ENCODE measurements at places on chromosomes 4 and X. TPM values are rescaled to one million over a fixed set of nuclear protein-coding genes. Genes with fewer than 3 reads are reported as not detected.

DNA sequence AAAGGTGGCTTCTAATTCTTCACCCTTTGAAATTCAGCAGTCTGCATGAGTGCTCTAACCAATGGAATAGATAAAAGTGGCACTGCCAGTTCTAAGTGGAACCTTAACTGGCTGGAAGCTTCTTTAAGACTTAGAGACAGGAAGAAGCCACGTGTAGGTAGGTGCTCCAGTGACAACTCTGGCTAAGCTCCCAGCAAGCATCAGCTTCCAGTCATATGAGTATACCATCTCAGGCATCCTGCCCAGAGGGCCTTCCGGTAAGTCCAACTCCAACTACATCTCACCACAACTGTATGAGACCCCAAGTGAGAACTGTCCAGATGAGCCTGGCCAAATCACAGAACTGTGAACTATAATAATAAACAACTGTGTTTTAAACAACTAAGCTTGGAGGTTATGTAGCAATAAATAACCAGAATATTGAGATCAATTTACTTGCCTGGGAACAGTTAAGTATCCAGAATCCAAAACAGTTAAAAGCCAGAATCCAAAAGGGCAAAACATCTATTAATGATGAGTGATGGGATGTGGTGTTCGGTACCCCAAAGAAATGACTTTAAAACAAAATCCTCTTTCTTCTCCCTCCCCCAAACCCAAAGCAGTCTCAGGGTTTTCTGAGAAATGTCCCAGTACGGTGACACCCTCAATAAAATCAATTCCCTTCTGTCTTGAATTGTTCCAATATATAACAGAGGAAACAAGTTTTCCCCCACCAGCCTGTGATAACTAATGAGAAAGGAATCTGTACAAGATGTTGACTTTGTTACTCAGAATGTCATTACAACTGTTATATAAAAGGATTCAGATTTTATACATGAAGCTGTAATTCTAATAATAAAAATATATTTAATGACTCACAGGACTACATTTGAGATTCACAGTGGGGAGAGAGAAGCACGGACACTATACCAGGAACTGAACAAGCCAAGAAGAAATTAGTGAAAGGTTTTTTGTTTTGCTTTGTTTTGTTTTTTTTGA is 4.2 kb downstream of the TSPAN5 start:
- no peak for DNase-seq

- DNase-seq: no peak
These were observed 27.3 kb downstream of the INTS6L start for GRCh38 chrX:135547767-135548166.

GRCh38 chr4:153514001-153514526 is 47.9 kb downstream of the TMEM131L start:
- no peak for DNase-seq

- DNase-seq: no peak
These were observed 27.3 kb downstream of the BBS12 start for GRCh38 chr4:122759639-122760310.

GRCh38 chr4:91840359-91840758 is 463.4 kb upstream of the GRID2 start:
- no peak for DNase-seq

DNA sequence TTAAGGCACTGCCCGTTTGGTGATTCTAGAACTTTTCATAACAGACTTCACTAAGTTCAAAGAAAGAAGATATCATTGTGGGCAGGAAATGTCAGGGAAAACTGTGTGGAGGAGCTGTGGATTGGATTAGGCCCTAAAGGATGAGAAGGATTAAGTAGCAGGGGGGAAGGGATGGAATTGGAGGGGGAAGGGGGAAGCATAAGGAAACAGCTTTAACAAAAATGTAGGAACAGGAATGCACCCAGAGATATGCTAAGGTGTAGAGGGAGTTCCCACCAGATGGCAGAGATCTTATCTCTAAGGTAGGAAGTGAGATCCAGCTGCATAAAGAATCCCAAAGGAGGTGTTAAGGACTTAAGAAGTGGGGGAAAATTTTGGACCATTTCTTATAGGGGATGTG is 114.5 kb downstream of the LARP7 start:
- no peak for DNase-seq

DNA sequence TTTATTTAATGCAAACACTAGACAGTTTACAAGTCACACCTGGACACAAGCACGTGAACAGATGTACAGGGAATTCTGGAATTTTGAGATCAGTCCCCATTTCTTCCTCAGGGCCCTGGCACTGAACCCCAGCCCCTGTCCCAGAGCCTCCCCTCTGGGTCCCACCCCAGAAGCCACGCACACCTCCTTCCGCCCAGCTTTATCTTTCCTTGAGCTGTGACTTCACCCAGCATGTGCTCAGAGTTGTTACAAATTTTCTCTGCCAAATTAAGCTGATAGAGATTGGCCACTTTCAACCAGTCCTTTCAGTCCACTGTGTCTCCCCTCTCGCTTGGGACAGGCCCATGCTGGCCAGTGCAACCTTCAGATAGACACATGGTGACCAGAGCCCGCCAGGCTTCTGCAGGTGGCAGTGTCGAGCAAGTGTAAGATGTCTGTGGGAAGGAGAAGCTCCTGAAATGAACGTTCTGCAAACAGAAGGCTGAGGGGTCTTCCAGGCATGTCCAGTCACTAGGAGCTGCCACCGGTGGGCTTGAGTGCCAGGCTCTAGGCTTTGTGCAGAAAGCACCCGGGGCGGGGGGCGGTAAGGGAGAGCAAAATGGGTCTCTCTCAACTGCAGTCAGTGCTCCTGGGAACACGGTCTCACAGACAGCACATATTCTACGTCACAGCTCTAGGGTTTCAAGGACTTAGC is 73.3 kb downstream of the MTMR1 start:
- no peak for DNase-seq

DNA sequence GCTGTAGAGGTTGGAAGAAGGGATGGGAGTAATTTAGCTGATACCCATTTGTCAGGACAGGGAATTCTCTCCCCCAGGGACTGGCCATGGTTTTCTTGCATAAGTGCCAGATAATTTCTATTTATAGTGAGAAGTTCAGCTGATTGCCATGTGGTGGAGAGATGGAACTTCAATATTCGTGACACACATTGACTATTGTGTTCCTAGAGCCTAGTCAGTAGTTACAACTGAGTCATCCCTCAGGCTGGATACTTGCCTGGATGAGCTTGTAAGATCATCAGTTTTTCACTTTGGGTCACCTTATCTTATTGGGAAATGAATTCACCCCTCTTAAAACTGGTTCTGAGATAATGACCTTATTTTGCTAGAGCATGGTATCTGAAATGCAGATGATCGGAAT is 32.2 kb downstream of the CFAP299 start:
- DNase-seq: no peak

DNA sequence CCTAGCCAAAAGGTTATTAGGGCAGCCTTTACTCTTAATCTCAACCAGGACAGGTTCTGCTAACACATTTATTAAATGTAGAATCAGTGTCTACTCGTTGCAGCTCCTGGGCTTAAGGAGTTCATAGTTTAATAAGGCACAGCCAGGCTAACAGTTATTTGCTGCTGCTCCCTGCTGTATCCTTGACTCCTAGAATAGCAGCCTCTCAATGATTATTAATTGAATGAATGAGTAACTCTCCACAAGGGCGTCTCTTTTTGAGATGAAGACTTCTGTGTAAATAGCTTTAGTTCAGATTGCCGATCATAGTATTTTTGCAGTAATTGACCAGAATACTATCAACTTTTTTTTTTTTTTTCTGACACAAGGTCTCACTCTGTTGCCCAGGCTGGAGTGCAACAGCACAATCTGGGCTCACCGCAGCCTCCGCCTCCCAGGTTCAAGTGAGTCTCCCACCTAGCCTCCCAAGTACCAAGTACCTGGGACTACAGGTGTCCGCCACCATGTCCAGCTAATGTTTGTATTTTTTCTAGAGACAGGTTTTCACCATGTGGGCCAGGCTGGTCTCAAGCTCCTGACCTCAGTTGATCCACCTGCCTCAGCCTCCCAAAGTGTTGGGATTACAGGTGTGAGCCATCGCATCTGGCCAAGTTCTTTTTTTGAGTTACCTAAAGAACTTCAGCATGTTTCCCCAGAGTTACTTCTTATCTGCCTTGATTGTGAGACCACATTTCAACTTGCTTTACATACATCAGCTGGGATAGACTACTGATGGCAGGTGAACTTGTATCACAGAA is 2.9 kb downstream of the UGDH start:
- DNase-seq: no peak

DNA sequence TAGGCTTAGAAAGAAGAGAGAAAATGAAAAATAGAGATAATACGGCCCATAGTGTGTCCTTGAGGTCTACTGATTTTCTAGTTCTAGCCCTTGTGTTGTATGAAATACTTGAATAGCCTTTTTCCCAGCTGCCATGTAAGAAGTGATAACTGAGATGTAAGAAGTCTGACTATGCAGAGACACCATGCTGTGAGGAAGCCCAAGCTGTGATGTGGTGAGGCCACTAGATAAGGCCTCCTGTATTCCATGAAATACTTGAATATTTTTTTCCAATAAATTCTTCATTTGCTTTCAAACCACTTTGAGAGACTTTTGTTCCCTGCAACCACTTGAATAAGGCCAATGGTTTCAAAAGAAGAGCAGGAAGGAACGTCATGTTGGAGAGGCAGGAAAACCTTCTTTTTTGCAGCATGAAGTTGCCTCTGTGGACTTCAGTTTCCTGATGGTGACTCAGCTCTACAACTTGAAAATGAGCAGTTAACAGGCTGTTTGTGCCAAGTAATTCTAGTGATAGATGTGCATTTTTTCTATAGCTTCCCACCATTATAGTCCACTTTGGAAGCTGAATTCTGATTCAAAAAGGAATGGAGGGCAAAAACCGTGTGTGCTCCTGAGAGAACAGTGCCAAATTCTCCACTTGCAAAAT is 25.5 kb upstream of the FAM9C start:
- no peak for DNase-seq

DNA sequence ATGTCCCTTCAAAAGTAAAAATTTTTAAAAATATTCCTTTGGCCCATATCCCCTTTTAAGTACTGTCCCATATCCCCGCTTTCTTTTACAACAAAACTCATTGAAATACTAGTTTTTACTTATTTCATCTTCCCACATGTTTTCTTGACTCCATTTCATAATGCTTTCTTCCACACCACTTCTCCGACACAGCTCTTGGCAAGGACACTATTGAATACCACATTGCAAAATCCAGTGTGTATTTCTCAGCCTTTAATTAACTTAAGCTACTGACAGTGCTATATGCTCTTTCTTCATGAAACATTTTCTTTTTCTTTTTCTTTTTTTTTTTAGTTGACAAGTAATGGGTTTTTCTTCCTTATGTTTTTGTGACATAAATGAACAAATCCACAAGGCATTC is 28.8 kb downstream of the PRDM8 start:
- no peak for DNase-seq

The TIGD4 gene
- 0.15 TPM for total RNA-seq

The NELFA gene
- total RNA-seq: 41.5 TPM

The CT45A6 gene
- total RNA-seq: not detected

The CTAG1B gene
- not detected for total RNA-seq

The FREM3 gene
- total RNA-seq: not detected

The FAM236B gene
- total RNA-seq: not detected

The FGF16 gene
- total RNA-seq: not detected

The ANXA10 gene
- not detected for total RNA-seq

Measured in activated CD4-positive, alpha-beta memory T cell treated with anti-CD3 and anti-CD28 coated beads for 36 hours (primary cell).